ENCODE measurements at places on chromosomes 13 and 19.

- no peak for DNase-seq
Observed at GRCh38 chr19:1088416-1089010, 6.7 kb downstream of the POLR2E start.

- no peak for DNase-seq
Observed at GRCh38 chr19:1755467-1756171, 2.3 kb downstream of the ONECUT3 start.

- DNase-seq: no peak
Observed at GRCh38 chr13:40662866-40663265, 3.6 kb downstream of the FOXO1 start.

GRCh38 chr19:9838324-9838723 is 3.2 kb downstream of the PIN1 start:
- no peak for DNase-seq

GRCh38 chr19:18274781-18275356 is 617 bp upstream of the IQCN start:
- DNase-seq: no peak

DNA sequence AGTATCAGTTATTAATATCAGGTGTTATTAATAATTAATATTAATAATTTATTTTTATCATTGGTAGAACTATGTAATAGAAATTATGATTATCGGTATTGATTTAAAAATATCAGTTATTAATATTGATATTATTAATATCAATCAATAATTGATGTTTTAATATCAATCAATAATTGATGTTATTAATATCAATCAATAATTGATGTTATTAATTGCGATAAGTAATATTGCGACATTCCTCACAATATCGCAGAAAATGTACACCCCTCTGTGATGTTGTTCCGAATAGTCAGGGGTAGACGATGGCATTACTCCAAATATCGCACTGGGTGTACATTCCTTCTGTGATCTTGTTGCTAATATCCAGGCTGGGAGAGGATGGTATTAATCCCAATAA is 3.7 kb upstream of the RGCC start:
- DNase-seq: no peak

- no peak for DNase-seq
Observed at GRCh38 chr19:35851213-35852028, 883 bp downstream of the NPHS1 start.

GRCh38 chr19:29324291-29324680 is 111.3 kb upstream of the UQCRFS1 start:
- DNase-seq: no peak

GRCh38 chr19:45939792-45940514 is 25.4 kb upstream of the NANOS2 start:
- DNase-seq: no peak
